ENCODE measurements at places on chromosomes 13 and 19. TPM values are rescaled to one million over a fixed set of nuclear protein-coding genes. Genes with fewer than 3 reads are reported as not detected.

EDNRB gene
- polyA plus RNA-seq = 142 TPM

PLVAP gene
- polyA plus RNA-seq = 18.7 TPM

CCDC169 gene
- 4.6 TPM for polyA plus RNA-seq

FAM124A gene
- 5.9 TPM for polyA plus RNA-seq

CDC42EP5 gene
- 24.0 TPM for polyA plus RNA-seq

IGFL3 gene
- polyA plus RNA-seq = not detected

PHLDB3 gene
- polyA plus RNA-seq = 7.5 TPM

AKAP11 gene
- 41.6 TPM for polyA plus RNA-seq

ATXN8OS gene
- polyA plus RNA-seq = not detected

TTC9B gene
- 0.14 TPM for polyA plus RNA-seq

TMPRSS9 gene
- polyA plus RNA-seq = 0.45 TPM

PET100 gene
- 111 TPM for polyA plus RNA-seq

GRWD1 gene
- polyA plus RNA-seq = 24.5 TPM

BTBD2 gene
- polyA plus RNA-seq = 89.5 TPM

SIGLECL1 gene
- polyA plus RNA-seq = not detected

FFAR2 gene
- 0.18 TPM for polyA plus RNA-seq

IRS2 gene
- 8.3 TPM for polyA plus RNA-seq

KCNRG gene
- 3.5 TPM for polyA plus RNA-seq

ZNF723 gene
- polyA plus RNA-seq = 0.10 TPM

NAPSA gene
- 21.2 TPM for polyA plus RNA-seq

SLC6A16 gene
- polyA plus RNA-seq = 4.5 TPM

ZNF69 gene
- 14.6 TPM for polyA plus RNA-seq

ERICH4 gene
- 0.76 TPM for polyA plus RNA-seq

SHANK1 gene
- 7.3 TPM for polyA plus RNA-seq

NANOS3 gene
- polyA plus RNA-seq = 2.5 TPM

Data from left lung (tissue), 14 donors.